ENCODE measurements at places on chromosomes 7 and 10.

DNA sequence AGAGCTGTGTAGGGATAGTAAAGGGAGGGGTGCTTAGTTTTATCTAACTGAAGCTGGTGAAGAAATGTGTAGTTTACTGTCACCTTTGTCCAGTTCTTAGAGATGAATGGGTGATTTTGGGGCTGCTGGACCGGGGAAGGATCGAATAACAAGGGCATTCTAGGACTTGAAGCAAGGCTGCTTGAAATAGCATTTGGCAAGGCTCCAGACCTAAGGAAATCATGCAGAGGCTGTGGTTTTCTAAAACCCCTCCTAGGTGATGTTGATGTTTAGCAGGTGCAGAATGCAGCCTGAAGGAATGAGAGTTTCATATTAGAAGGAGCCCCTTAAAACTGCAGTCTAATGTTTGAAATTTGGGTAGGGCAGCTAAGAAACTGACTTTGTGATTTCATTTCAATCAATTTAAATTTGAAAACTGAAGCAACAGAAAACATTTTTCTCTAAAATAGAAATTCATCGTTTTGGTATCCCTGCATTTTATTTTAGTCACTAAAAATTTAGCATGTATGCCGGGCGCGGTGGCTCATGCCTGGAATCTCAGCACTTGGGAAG is 68.5 kb downstream of the TET1 start:
- DNase-seq: no peak

GRCh38 chr7:50446542-50446960 is 3.6 kb downstream of the FIGNL1 start:
- no peak for DNase-seq

DNA sequence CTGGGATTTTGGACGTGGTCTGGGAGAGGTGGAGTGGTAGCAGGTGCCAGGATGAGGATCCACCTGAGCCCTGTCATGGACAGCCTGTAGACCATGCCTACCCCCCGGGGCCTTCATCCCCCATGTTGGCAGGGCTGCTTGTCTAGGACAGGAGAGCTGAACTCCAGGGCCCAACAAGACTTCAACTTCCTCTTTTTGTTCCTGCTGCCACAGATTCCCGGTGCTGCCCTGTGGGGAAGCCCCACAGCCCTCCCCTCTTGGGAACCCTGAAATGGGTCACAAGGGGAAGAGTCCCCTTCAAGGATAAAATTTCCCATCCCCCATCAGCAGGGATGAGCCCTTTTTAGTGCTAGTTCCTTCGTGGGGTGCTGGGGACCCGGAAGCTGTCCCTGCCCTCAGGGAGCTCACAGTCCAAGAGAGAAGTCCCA is 1.3 kb upstream of the CUEDC2 start:
- DNase-seq: no peak

GRCh38 chr10:110275128-110275729 is 29.5 kb downstream of the SMNDC1 start:
- DNase-seq: peak; percentile 22

- no peak for DNase-seq
Observed at GRCh38 chr10:75916906-75917305, 485.5 kb downstream of the LRMDA start.

GRCh38 chr7:6121141-6121540 is 90.0 kb downstream of the ANKRD61 start:
- no peak for DNase-seq

Measured in anterior cingulate cortex (tissue), 58 donors.